ENCODE measurements at places on chromosomes 16 and 17. TPM values are rescaled to one million over a fixed set of nuclear protein-coding genes. Genes with fewer than 3 reads are reported as not detected.

Gene CASKIN1
- 1.2 TPM for total RNA-seq

Gene ABCC3
- total RNA-seq: 1.9 TPM

Gene CMTM2
- 1.3 TPM for total RNA-seq

Gene EVPL
- total RNA-seq: 0.05 TPM

Gene ZP2
- not detected for total RNA-seq

Gene EZH1
- 45.4 TPM for total RNA-seq

Gene KRTAP9-2
- total RNA-seq: not detected

Gene CCDC144A
- total RNA-seq: 0.22 TPM

Gene ITGAD
- not detected for total RNA-seq

Gene CCL4L2
- not detected for total RNA-seq

Gene ENPP7
- total RNA-seq: not detected

Gene TP53TG3
- total RNA-seq: not detected

Gene BORCS6
- total RNA-seq: 6.8 TPM

Gene CCL8
- total RNA-seq: 1.9 TPM

Gene RBBP6
- total RNA-seq: 34.7 TPM

Gene KRTAP17-1
- total RNA-seq: not detected

Gene KRTAP4-4
- not detected for total RNA-seq

Gene PCGF2
- total RNA-seq: 29.3 TPM

Gene KRT16
- not detected for total RNA-seq

Gene GINS2
- total RNA-seq: 0.38 TPM

Gene TNS4
- total RNA-seq: not detected

Gene ZDHHC1
- total RNA-seq: 4.6 TPM

Gene PRAC2
- total RNA-seq: not detected

Gene KRTAP9-7
- total RNA-seq: not detected

Gene KIF18B
- 0.13 TPM for total RNA-seq

Gene C16orf95
- total RNA-seq: 3.2 TPM

Gene LGALS9
- total RNA-seq: 20.1 TPM

Gene TBC1D26
- total RNA-seq: not detected

Gene MPHOSPH6
- total RNA-seq: 10.2 TPM

Gene GPR139
- total RNA-seq: not detected

Gene CCL16
- total RNA-seq: not detected

Data from cardiac septum (tissue), 1 donor.